ENCODE measurements at places on chromosomes 2 and 18.

DNA sequence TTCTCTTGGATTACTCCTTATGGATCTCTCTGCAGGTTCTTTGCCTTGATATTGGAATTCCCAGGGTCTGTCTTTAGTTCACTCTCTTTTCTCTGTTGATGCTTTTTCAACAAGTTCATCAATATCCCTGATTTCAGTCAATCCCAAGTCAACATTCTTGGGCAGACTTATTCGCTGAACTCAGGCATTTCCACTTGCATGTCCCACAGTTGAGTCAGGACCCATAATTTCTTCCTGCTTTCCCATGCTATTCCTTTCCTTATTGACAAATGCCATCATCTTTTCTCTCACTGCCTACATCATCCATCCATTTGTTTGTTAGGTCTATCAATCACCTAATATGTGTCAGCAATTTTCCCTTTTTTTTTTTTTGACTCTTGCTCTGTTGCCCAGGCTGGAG, 11.6 kb downstream of the GPD2 start:
- DNase-seq = no peak
- no peaks in the 10 kb centered on the region for H3K27me3 ChIP-seq
- H3K4me3 ChIP-seq = no peak overlapping the region
- H3K27ac ChIP-seq = no peak overlapping the region
- no peaks in the 10 kb centered on the region for H3K4me1 ChIP-seq
- no peaks in the 10 kb centered on the region for H3K36me3 ChIP-seq

DNA sequence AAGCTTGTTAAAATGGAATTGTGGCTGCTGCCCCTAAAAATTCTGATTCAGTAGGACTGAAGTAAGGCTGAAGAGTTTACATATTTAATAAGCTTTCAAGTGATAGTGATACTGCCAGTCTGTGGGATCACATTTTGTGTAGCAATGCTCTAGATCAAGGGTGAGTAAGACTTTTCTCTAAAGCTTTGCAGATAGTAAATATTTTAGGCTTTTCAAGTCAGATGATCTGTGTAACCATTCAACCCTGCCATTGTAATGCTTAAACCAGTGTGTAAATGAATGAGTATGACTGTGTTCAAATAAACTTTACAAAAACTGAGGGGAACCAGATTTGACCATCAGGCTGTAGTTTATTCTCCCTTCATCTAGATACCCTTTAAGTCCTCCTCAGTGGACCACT, 92.7 kb downstream of the PIK3C3 start:
- H3K36me3 ChIP-seq = peaks cover 38% of the 10 kb centered on the region
- no peaks in the 10 kb centered on the region for H3K27me3 ChIP-seq
- H3K4me1 ChIP-seq = no peaks in the 10 kb centered on the region
- no peak overlapping the region for H3K27ac ChIP-seq
- no peak for DNase-seq

- no peak for DNase-seq
- no peaks in the 10 kb centered on the region for H3K36me3 ChIP-seq
- no peak overlapping the region for H3K27ac ChIP-seq
- no peaks in the 10 kb centered on the region for H3K4me1 ChIP-seq
Measured at GRCh38 chr2:129428086-129428660, 551.3 kb upstream of the RAB6C start.

DNA sequence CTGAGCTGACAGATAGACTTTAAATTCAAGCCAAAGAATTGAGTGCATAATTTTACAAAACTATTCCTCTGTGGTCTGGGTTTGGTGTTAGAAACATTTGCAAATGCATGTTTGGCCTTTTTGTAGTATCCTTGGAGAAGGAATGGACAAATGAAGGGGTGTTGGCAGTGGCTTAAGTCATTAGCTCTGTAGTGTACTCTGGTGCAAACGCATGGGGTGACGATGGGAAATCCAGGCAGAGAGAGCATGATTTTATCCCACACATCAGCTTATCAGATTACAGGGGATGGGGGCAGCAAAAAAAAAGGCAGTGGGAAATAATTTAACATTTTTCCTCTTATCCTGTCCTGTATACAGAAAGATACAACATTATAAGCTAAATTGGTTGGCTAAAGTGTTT, 320.6 kb downstream of the ZNF516 start:
- H3K4me1 ChIP-seq = no peaks in the 10 kb centered on the region
- no peak for DNase-seq
- H3K27ac ChIP-seq = no peak overlapping the region
- no peaks in the 10 kb centered on the region for H3K27me3 ChIP-seq

GRCh38 chr2:65856928-65857327, 424.5 kb upstream of the SPRED2 start:
- H3K36me3 ChIP-seq = no peaks in the 10 kb centered on the region
- no peak overlapping the region for H3K27ac ChIP-seq
- H3K4me3 ChIP-seq = no peak overlapping the region
- H3K4me1 ChIP-seq = no peaks in the 10 kb centered on the region

GRCh38 chr2:177753682-177754491, 318.7 kb downstream of the PDE11A start:
- no peak overlapping the region for H3K4me3 ChIP-seq
- DNase-seq = no peak
- H3K36me3 ChIP-seq = no peaks in the 10 kb centered on the region
- H3K27me3 ChIP-seq = no peaks in the 10 kb centered on the region
- H3K27ac ChIP-seq = no peak overlapping the region

- H3K27me3 ChIP-seq = no peaks in the 10 kb centered on the region
- H3K36me3 ChIP-seq = no peaks in the 10 kb centered on the region
- no peak overlapping the region for H3K4me3 ChIP-seq
- no peak overlapping the region for H3K27ac ChIP-seq
Measured at GRCh38 chr2:127092306-127092705, 14.6 kb downstream of the BIN1 start.

DNA sequence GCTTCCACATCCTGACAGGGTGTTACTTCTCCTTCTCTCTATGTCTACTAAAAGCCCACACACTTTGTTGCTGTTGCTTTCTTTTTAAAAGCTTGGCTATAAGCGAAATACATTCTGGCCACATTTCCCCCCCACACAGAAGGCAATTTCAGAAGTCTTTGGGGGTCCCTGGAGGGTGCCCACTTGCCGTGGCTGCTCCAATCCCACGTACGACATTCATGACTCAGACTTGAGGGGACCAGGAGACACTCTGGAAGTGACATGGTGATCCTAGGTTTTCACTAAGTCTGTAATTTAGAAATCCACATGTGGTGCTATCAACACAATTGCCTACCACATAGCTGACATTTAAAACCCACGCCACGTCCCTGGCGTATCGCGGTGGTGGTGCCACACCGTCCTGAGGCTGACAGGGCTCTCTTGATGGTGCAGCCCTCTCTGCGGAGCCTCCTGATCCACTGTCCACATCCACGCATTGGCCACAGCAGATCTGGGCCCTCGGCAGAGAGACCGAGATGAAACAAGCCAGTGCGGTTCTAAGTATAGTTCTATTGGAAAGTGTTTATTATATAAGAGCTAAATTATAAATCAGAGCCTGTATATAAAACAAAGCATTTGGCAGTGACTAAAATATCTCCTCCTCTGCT, 42.4 kb downstream of the CYP27C1 start:
- no peaks in the 10 kb centered on the region for H3K36me3 ChIP-seq
- DNase-seq = no peak
- H3K4me1 ChIP-seq = no peaks in the 10 kb centered on the region

DNA sequence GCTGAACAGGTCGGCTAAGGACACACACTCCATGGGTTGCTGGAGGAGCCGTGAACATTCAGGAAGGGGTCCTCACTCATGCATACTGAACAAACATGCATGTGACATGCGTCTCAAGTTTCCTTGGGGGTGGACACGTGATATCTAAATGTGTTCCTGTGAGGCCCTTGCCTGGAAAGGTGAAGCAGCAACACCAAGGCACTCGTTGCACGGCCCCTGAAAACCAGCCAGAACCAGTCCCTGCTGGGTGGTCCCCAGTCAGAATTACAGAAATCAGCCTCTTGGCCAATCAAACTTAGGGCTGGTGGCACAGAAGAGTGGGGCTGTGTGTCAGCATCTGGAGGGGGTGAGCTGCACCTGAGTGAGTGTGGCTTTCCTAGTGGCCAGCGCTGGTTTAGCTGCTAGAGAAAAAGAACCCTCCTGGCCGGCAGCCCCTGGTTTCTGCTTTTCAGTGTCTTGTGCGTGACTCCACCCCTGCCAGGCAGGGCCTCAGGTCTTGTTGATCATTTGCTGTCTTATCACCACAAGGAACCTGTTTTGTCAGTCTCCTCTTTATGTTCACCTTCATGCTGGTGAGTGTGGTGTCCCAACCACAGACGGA, 3.2 kb upstream of the AQP12B start:
- H3K4me3 ChIP-seq = no peak overlapping the region
- H3K27me3 ChIP-seq = peaks cover 3% of the 10 kb centered on the region
- H3K4me1 ChIP-seq = no peaks in the 10 kb centered on the region
- DNase-seq = no peak
- no peak overlapping the region for H3K27ac ChIP-seq
- no peaks in the 10 kb centered on the region for H3K36me3 ChIP-seq

GRCh38 chr2:160407393-160408172, 86.0 kb downstream of the RBMS1 start:
- peak overlapping the region; percentile 65 for H3K27ac ChIP-seq
- no peaks in the 10 kb centered on the region for H3K36me3 ChIP-seq
- H3K4me3 ChIP-seq = peak overlapping the region; percentile 66
- DNase-seq = peak; percentile 40
- no peaks in the 10 kb centered on the region for H3K27me3 ChIP-seq

DNA sequence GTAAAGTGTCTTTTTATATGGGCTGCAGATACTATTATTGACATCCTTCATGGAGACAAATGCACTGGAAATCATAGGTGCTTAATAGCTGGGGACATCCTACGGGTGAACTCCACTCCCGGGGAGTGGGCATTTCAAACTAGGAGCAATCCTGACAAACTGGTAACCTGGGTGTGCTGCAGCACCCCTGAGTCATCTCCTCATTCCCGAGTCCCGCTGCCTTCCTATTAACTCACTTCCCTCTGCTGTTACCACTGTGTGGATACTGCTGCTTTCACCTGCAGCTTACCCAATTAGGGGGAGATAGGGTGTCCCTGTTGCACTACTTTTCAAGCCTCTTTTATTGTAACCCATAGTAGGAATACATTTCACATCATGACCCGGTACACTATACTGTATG, 134.2 kb downstream of the RAPGEF4 start:
- H3K4me3 ChIP-seq = no peak overlapping the region
- no peaks in the 10 kb centered on the region for H3K36me3 ChIP-seq
- H3K27me3 ChIP-seq = peaks cover 2% of the 10 kb centered on the region
- H3K4me1 ChIP-seq = no peaks in the 10 kb centered on the region
- DNase-seq = no peak

- DNase-seq = no peak
- no peaks in the 10 kb centered on the region for H3K27me3 ChIP-seq
- H3K36me3 ChIP-seq = no peaks in the 10 kb centered on the region
- H3K4me3 ChIP-seq = no peak overlapping the region
- H3K27ac ChIP-seq = no peak overlapping the region
Measured at GRCh38 chr2:129642526-129643043, 336.9 kb upstream of the RAB6C start.

DNA sequence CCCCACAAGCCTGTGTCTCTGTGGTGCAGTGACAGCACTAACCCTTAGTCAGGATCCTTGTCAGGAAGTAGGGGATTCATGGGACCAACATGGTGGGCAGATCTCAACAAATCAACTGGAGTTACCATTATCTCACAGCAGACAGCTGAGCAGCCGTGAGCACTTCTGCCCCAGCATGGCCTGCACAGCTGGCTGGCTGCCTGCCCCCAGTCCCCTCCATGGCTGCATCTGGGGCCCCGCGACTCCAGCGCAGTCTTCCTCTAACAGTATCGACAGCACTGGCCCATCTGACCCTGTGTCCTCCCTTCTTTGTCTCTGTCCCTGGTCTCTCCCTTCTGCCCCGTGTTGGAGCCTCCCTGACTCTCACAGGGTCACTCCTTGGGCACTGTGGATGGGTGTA, 4.7 kb upstream of the ADCY3 start:
- H3K4me3 ChIP-seq = no peak overlapping the region
- DNase-seq = no peak
- H3K4me1 ChIP-seq = peaks cover 25% of the 10 kb centered on the region
- no peak overlapping the region for H3K27ac ChIP-seq
- H3K36me3 ChIP-seq = no peaks in the 10 kb centered on the region

- DNase-seq = no peak
- H3K36me3 ChIP-seq = no peaks in the 10 kb centered on the region
- H3K27ac ChIP-seq = no peak overlapping the region
- H3K4me1 ChIP-seq = no peaks in the 10 kb centered on the region
Measured at GRCh38 chr2:106343274-106343673, 124.9 kb downstream of the RGPD3 start.

Data from T-cell (primary cell).